Left lung (tissue), 14 donors: ENCODE measurements at places on chromosomes 1 and 21. TPM values are rescaled to one million over a fixed set of nuclear protein-coding genes. Genes with fewer than 3 reads are reported as not detected.

KCNK1 gene
- 5.0 TPM for polyA plus RNA-seq

STUM gene
- 2.1 TPM for polyA plus RNA-seq

OR2W3 gene
- polyA plus RNA-seq = 0.46 TPM

CYP4B1 gene
- polyA plus RNA-seq = 2.1 TPM

DNA sequence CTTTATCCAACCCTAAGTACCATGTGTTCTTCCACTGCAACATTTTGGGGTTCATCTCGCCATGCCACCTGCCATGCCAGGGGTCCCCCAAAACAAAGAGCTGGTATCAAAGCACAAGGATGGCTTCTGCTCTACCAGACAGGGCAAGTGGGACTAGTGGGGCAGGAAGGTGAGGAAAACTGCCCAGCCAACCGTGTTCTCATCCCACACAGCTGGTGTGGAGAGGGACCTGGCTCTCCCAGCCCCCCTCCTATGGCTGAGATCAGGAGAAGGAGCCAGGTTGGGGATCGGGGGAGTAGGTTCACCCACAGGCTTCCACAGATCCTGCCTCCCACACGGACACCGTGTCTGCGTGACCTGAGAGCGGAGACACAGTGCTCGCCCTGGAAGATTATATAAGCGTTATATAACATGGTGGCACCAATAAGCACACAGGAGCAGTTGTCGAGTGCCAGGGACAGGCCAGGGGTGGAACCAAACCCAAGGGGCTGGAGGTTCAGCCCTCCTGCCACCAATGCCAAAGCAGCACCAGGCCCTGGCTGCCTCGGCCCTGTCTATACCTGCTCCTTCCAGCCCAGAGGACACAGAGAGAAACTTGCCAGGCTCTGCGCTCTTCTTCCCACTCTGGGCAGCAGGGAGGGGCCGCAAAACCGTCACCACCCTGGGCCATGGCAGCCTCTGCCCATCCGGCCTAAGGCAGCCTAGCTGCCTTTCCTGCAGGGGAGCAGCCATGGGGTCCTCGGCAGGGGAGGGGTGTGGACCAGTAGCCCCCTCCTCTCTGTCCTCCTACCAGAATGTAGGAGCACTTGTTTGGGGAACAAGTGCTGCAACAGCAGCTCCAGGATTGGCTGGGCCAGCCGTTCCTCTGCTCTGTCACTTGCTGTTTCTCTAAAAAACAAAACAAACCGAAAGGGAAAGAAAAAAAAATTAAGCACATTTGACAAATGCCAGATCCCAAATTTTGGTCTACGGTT is 43.5 kb downstream of the CD34 start:
- no peak for DNase-seq

DNA sequence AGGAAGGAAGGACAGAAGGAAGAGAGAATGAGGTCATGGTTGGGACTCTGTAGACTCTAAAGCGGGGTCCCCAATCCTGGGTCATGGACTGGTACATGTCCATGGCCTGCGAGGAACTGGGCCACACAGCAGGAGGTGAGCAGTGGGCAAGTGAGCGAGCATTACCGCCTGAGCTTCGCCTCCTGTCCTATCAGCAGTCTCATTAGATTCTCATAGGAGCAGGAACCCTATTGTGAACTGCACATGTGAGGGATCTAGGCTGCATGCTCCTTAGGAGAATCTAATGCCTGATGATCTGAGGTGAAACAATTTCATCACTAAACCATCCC is 128.9 kb downstream of the TRABD2B start:
- no peak for DNase-seq

GRCh38 chr1:235391874-235392273 is 24.6 kb downstream of the TBCE start:
- DNase-seq = no peak

DNA sequence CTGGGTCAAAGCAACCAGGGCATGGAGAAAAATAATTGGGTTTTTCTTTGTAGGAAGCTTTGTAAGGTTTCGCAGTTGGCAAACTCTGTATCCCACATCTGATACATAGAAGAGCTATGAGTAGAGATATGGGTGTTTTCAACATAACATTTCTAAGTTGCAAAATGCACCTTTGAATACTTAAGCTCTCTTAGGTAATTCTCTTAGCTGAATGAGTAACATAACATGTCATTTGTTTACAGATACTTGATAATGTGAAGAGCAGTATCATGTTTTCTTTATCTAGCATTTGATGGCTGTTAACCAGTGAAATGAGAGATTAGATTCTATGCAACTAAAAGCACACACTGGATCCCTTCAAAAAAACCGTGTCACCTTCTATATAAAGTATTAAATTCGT is 21.6 kb downstream of the RAVER2 start:
- no peak for DNase-seq

DNA sequence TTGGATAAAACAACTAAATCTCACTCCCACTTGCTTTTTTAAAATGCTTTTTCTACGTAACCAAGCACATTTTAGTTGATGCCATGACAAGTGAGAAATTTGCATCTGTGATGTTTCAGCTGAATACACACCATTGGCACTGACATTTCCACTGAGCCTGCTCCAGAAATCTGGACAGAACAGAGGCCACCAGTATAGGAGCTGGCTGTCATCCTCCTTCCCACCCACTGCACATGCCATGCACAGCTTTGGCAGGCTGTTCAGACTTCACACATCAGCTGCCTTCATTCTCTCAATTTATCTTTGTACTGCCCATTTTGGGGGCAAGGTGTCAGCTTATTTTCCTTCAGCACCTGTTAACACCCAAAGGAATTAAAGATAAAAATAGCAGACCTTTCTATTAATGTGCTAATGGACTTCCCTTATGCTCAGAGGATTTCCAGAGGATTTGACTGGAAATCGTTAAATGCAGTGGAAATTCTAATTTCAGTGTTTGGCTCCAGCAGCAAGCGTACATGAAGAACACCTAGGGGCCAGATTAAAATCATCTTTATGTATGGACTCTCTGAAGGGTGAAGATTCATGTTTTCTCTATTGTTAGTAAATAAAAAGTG is 12.9 kb upstream of the PODN start:
- no peak for DNase-seq

- DNase-seq = no peak
Measured at GRCh38 chr1:9687120-9687873, 35.8 kb downstream of the PIK3CD start.
